ENCODE measurements at places on chromosomes 13 and 19.

GRCh38 chr19:35609851-35610353, 2.6 kb upstream of the HAUS5 start:
- no peak overlapping the region for H3K27ac ChIP-seq
- no peaks in the 10 kb centered on the region for H3K27me3 ChIP-seq
- no peak overlapping the region for H3K4me3 ChIP-seq
- H3K4me1 ChIP-seq, result peaks cover 12% of the 10 kb centered on the region
- DNase-seq, result no peak

GRCh38 chr13:112992931-112993680, 24.1 kb downstream of the MCF2L start:
- H3K27me3 ChIP-seq, result peaks cover 5% of the 10 kb centered on the region
- H3K4me1 ChIP-seq, result peaks cover 48% of the 10 kb centered on the region
- H3K4me3 ChIP-seq, result no peak overlapping the region

DNA sequence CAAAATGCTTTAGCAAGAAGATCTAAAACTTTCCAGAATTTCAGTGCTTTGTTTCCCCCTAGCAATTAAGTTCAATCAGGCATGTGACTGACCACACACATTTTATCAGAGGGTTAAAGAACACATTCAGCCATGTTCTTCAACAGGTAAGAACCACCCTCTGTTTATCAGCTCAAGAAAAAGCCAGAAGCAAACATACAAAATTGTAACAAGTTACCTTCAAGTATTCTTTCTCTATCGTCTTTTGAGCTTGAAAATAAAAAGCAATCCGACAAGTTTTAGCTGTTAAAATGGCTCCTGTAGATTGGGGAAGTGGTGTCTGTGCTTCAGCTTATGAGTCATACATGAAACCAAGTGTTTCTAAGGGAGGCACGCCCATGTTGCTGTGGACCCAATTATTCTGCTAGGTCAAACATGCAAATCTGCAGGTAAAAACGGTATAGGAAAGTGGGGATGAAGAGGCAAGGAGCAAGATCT, at the start of gene ELF1:
TSS of gene ELF1 (minus strand) at position 306 of the 477 bp plus-strand sequence. CDS start 37,262 bp downstream, outside the sequence.
- peaks cover 53% of the 10 kb centered on the region for H3K4me1 ChIP-seq
- DNase-seq, result no peak
- no peaks in the 10 kb centered on the region for H3K27me3 ChIP-seq
- peak within 1 kb of the TSS; percentile 94 for H3K27ac ChIP-seq

DNA sequence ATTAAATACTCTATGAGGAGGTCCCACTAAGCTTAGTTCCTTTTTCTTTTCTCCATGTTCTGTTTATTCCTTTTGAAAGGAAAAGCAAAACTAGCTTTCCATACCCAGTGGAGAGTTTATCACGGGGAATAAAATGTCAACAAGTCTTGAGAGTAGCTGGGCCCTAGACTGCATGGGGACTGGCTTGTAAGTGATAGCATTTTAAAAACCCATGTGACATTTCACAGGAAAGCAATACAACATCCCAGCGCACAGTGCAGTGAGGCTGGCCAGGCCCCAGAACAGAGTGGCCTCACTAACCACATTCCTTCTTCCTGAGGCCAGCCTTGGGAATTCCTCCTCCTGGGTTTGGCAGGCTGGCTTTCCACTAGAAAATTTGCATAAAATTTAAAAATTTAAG, 149.8 kb downstream of the DLEU7 start:
- no peak for DNase-seq
- peaks cover 13% of the 10 kb centered on the region for H3K4me1 ChIP-seq
- no peaks in the 10 kb centered on the region for H3K36me3 ChIP-seq
- H3K27ac ChIP-seq, result peak overlapping the region; percentile 10
- no peak overlapping the region for H3K4me3 ChIP-seq

- H3K4me3 ChIP-seq, result no peak overlapping the region
- H3K27me3 ChIP-seq, result no peaks in the 10 kb centered on the region
- peak overlapping the region; percentile 33 for H3K27ac ChIP-seq
- no peak for DNase-seq
- H3K36me3 ChIP-seq, result no peaks in the 10 kb centered on the region
- peaks cover 14% of the 10 kb centered on the region for H3K4me1 ChIP-seq
Observed at GRCh38 chr13:102128216-102128810, 273.5 kb downstream of the FGF14 start.

- no peak overlapping the region for H3K4me3 ChIP-seq
- H3K4me1 ChIP-seq, result no peaks in the 10 kb centered on the region
- DNase-seq, result no peak
- no peak overlapping the region for H3K27ac ChIP-seq
- no peaks in the 10 kb centered on the region for H3K27me3 ChIP-seq
- no peaks in the 10 kb centered on the region for H3K36me3 ChIP-seq
Observed at GRCh38 chr13:46536341-46536740, 16.6 kb upstream of the LRCH1 start.

DNA sequence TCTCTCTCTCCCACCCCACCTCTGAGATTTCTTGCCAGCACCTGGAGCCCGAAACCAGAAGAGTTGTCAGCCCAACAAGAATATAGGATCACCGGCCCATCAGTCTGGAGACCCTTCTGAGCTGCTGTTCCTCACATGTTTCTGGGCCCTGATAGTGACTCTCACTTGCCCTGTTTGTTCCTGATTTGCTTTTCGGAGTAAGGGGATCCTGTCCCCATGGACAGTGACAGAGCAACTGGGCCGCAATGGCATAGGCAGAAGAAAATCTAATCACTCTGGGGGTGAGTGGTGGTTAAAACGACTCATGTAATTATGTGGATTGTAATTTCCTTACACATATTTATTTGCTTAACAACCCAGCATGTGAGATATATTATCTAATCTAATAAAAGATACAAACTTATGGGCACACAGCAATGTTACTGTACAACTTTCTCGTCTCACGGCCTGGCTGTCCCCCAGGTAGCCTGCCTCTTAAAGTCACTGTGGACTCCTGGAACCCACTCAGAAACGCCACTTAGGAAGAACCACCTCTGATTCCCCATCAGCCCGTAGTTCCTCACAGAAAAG, 663 bp upstream of the SMAD9 start:
- no peaks in the 10 kb centered on the region for H3K27me3 ChIP-seq
- peak overlapping the region; percentile 6 for H3K27ac ChIP-seq
- H3K4me3 ChIP-seq, result peak overlapping the region; percentile 74

- no peaks in the 10 kb centered on the region for H3K36me3 ChIP-seq
- no peak overlapping the region for H3K27ac ChIP-seq
- DNase-seq, result no peak
- H3K4me1 ChIP-seq, result peaks cover 35% of the 10 kb centered on the region
- H3K27me3 ChIP-seq, result no peaks in the 10 kb centered on the region
Observed at GRCh38 chr19:11735375-11735774, 3.4 kb downstream of the ZNF823 start.

DNA sequence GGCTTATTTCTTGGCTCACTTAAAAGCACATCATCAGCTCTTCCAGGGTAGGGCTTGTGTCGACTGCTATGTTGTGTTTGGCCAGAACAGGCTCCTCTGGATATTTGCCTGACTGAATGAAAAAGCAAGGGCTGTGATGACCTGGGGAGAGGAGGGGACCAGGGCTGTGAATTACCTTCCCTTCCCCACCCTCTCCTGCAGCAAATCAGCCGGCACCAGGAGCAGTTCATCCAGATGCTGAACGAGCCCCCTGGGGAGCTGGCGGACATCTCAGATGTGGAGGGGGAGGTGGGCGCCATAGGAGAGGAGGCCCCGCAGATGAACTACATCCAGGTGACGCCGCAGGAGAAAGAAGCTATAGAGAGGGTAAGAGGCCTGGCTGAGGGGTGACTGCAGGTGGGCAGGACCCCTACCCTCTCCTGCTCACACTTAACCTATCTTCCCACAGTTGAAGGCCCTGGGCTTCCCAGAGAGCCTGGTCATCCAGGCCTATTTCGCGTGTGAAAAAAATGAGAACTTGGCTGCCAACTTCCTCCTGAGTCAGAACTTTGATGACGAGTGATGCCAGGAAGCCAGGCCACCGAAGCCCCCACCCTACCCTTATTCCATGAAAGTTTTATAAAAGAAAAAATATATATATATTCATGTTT, 4.4 kb downstream of the GADD45GIP1 start:
- H3K4me1 ChIP-seq, result peaks cover 48% of the 10 kb centered on the region
- DNase-seq, result no peak
- H3K27me3 ChIP-seq, result no peaks in the 10 kb centered on the region
- peaks cover 69% of the 10 kb centered on the region for H3K36me3 ChIP-seq
- peak overlapping the region; percentile 17 for H3K27ac ChIP-seq

- H3K36me3 ChIP-seq, result no peaks in the 10 kb centered on the region
- no peak for DNase-seq
- peak overlapping the region; percentile 90 for H3K27ac ChIP-seq
- no peaks in the 10 kb centered on the region for H3K27me3 ChIP-seq
- no peak overlapping the region for H3K4me3 ChIP-seq
Observed at GRCh38 chr19:3338541-3339181, 27.7 kb upstream of the NFIC start.

DNA sequence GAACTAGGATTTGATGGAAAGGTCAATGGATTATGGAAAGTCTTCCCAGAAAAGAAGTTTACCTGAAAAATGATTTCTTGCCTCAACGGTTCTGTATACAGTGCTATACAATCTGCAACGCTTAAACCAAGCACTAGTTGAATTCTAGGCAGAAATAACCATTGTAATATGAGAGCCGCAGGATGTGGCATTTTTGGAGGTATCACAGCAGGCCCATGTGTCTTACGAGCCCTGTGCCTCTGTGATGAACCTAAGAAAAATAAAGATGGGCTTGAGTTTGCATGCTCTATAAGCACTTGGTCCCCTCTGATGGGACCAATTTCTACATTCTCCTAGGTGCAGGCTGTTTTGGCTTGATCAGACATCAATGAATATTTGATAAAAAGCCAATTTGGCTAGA, 78.7 kb upstream of the RFC3 start:
- no peaks in the 10 kb centered on the region for H3K4me1 ChIP-seq
- H3K27me3 ChIP-seq, result no peaks in the 10 kb centered on the region
- H3K27ac ChIP-seq, result no peak overlapping the region
- H3K36me3 ChIP-seq, result no peaks in the 10 kb centered on the region
- no peak overlapping the region for H3K4me3 ChIP-seq

- DNase-seq, result no peak
- peaks cover 27% of the 10 kb centered on the region for H3K4me1 ChIP-seq
- H3K36me3 ChIP-seq, result peaks cover 88% of the 10 kb centered on the region
- no peak overlapping the region for H3K4me3 ChIP-seq
- no peak overlapping the region for H3K27ac ChIP-seq
- H3K27me3 ChIP-seq, result no peaks in the 10 kb centered on the region
Observed at GRCh38 chr19:4449639-4450028, 8.0 kb downstream of the UBXN6 start.

DNA sequence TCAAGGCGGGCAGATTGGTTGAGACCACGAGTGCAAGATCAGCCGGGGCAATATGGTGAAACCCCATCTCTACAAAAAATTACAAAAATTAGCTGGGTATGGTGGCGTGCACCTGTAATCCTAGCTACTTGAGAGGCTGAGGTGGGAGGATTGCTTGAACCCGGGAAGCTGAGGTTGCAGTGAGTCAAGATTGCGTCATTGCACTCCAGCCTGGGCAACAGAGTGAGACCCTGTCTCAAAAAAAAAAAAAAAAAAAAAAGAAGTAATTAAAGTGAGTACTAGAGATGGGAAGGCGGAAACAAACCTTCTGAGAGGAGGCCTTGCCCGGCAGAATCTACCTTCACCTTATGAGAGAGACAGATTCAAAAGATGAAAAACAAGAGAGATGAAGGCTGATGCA, 14.7 kb downstream of the NLRP9 start:
- DNase-seq, result no peak
- no peak overlapping the region for H3K27ac ChIP-seq
- H3K27me3 ChIP-seq, result peaks cover 18% of the 10 kb centered on the region

GRCh38 chr13:106521095-106521799, 14.2 kb downstream of the EFNB2 start:
- H3K27me3 ChIP-seq, result no peaks in the 10 kb centered on the region
- no peaks in the 10 kb centered on the region for H3K36me3 ChIP-seq
- no peak overlapping the region for H3K27ac ChIP-seq
- no peak overlapping the region for H3K4me3 ChIP-seq
- H3K4me1 ChIP-seq, result peaks cover 63% of the 10 kb centered on the region
- DNase-seq, result no peak
